ENCODE measurements at places on chromosomes 6 and 20.
A peak's percentile ranks its signal among the peaks of the same experiment; 100 is the strongest.

DNA sequence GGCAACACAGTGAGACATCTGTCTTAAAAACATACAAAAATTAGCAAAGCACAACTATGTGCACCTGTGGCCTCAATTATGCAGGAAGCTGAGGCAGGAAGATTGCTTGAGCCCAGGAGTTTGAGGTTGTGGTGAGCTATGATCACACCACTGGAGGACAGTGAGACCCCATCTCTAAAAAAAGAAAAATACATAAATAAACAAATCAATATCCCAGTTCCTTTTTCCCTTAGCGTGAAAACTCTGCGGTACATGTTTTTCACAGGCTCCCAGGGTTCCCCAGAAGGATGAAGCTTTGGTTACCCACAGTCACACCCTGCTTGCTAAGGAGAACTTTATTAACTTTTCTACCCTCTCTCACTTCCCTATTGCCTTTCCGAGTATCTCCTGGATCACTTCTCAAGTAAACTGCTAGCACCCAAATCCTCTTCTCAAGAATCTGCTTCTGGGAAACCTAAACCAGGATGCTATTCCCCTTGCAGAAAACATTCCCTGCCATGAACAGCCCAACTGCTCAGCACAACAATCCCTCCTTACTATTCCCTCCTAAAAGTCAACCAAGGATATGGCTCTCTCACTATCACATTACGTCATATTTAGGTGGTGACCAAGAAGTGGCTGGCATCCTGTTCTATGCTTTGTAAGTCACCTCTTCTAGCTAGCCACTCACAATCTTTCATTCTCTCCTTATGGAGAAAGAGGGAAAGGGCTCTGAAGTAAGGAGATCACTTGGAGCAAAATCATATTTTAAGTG is 122.4 kb downstream of the IPCEF1 start:
- DNase-seq = no peak

GRCh38 chr6:107125771-107126170 is 10.5 kb upstream of the BEND3 start:
- DNase-seq = no peak

GRCh38 chr6:12457094-12457493 is 166.9 kb downstream of the EDN1 start:
- DNase-seq = no peak

- DNase-seq = peak; percentile 58
Measured at GRCh38 chr6:110951986-110952794, 6.3 kb upstream of the GTF3C6 start.

DNA sequence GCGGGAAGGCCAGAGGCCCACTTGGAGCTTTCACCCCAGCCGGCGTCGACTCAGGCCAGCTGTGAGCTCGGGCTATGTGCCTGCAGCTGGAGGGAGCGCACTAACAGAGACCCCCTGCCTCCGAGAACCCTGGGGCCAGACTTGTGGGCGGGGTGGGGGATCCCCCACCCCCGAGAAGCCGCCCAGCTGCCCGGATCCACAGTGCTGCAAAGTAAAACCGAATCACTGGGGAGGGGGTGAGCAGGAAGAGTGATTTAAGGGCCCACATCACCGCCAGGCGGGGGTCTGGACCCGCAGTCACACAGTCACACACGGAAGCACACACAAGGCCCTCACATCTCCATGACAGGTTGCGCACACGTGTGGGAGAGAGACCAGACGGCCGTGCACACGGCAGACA is 48.7 kb downstream of the KCNQ2 start:
- DNase-seq = no peak

DNA sequence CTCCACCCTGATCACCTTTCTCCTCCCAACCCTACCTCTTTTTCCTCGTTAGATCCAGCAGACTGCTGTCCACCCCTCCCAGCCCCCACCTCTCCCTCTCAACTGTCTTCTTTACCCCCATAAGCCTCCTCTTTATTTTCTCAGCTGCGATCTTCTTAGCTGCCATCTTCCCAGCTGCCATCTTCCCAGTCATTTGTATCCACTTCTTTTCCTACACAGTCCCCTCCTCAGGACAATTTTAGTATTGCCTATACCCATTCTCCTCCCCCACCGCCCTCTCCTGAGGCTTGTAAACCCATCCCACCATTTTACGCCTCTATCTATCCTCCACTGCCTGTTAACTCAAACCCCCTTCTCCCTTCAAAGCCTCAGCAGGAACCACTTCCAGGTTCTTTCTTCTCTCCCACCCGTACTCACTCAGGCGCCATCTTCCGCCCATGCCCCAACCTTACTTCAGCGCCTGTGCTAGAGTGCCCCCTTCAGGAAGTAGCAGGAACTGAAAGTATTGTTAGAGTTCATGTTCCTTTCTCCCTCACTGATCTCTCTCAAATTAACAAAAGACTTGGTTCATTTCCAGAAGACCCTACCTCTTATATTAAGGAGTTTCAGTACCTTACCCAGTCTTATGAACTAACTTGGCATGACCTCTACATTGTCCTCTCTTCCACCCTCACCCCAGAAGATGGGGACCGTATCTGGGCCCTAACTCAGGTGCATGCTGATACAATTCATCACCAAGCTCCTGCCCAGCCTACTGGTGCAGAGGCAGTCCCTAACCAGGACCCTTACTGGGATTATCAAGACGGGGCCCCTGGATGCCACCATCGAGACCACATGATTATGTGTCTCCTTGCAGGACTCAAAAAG is 236.0 kb downstream of the ADGRG6 start:
- peak; percentile 14 for DNase-seq
